ENCODE measurements at places on chromosomes 11 and 22.

- no peak for DNase-seq
These were observed 1.5 kb downstream of the TCIRG1 start for GRCh38 chr11:68040101-68040956.

DNA sequence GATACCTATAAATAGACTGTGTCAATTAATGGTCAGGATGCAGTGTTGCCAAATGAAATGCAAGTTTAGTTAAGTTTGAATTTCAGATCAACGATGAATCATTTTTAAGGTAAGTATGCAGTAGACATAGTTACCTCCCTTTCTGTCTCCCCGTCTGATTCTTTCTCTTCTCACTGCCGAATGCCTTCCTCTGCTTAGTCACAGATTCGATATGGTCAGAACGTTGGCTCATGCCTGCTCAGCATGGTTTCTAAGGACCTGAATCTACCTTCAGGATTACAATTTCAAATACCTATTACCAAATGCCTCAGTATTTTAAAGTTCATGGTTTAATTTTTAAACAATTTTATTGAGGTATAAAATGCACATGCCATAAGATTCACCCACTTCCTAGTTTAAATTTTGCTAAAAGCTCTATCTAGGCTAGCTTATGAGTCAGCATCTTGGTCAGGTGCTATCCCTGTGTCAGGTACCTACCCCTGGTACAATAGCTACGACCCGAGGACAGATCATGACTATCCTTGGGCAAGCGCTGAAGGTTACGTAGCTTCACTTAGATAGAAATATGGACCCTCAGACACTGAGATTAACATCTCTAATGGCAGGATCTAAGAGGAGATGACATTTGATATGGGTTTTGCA, 78.2 kb upstream of the SPON1 start:
- DNase-seq = no peak

- DNase-seq = no peak
These were observed 59.2 kb downstream of the BARX2 start for GRCh38 chr11:129434641-129435498.

DNA sequence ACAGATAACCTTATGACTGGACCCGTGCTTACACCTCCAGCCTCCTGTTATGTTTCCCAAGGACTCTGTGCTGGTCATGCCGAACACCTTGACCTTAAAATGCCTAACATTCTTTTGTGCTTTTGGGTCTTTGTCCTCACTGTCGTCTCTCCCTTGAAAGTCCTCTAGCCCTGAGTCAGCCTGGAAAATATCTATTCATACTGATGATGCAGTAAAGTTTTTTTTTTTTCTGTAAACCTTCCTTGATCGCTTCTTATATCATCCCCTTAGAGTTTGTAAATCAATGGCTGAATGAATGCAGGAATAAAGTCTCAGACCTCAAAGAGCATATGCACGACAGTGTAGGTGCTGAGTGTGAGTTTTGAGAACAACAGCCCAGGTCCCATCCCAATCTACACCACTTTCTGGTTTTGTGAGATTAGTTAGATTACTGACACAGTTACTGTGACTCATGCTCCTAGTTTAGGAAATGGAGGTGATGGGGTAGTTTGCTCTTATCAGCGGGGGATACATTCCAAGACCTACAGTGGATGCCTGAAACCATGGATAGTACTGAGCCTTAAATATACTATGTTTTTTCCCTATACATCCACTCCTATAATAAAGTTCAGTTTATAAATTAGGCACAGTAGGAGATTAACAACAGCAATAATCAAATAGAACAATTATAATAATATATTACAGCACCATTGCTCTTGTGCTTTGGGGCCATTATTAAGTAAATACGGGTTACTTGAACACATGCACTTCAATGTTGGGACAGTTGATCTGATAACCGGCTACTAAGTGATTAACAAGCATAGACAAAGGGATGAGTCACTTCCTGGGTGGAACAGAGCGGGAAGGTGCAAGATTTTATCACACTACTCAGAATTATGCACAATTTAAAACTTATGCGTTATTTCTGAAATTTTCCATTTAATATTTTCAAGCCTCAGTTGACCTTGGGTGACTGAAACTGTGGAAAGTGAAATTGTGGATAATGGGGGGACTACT, 8.6 kb downstream of the TCN1 start:
- DNase-seq = no peak

- DNase-seq = no peak
These were observed 4.1 kb upstream of the LYVE1 start for GRCh38 chr11:10572533-10572932.

DNA sequence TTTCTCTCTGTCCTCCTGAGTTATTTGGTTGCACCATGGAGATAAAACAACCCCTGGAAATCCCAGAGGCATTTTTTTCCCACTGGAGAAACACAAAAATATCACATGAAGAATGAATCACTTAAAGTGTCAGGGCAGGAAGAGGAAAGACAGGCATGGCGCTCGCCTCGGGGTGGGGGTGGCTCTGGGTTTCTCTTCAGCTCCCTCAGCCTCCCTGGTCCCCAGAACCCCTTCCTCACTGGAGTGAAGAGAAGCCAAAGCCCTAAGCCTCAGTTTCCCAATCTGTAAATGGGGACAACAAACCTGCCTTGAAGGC, 938 bp downstream of the SHISAL1 start:
- DNase-seq = no peak

DNA sequence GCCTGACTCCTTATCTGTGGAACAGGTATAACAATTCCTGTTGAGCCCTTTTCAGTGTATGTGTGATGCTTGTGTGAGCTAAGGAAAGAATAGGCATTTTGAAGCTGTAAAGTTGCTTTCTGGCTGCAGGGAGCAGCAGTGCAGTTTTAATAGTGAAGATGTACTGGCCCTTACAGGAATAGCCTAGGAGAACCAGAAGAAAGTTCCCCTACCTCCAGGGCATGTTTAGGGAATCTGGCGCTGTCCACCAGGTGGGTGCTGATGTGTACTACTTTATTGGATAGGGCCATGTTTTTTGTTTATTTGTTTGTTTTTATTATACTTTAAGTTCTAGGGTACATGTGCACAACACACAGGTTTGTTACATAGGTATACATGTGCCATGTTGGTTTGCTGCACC, 11.5 kb downstream of the BMAL1 start:
- DNase-seq = no peak

DNA sequence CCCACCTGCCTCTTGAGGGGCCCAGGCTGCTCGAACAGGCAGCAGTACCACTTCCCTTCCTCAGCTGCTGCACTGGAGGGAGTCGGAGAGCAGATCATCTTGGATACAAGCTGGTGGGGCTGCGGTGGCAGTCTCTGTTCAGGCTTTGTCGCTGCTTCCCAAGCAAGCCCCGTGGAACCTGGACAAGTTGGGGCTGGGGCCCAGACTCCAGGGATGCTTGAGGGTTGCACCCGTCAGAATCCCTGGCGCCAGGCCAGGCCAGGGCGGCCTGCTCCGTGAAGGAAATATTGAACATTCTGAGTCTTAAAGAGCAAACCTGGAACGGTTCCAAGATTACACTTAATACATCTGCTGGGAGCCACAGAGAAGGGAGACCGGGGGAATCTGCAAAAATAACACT, 310.1 kb upstream of the SORL1-AS1 start:
- no peak for DNase-seq

GRCh38 chr11:58866788-58867187, 22.3 kb upstream of the GLYATL2 start:
- DNase-seq = no peak

DNA sequence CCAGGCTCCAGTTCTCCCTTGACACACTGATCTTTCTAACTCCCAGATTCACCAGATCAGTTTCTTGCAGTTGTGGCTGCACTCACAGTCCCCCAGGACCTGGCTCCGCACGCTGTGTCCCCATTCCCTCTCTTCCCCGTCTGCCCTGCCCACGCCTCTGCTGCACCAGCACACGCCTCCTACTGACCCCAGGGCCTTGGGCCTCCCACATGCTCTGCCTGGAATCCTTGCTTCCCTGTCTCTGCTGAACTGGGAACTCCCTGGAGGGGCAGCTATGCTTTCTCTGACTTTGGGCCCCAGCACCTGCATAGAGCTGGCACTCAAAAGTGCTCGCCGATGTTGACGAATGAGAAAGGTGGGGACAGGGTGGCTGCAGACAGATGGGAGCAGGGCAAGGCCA, 68.9 kb downstream of the MYO7A start:
- no peak for DNase-seq

- DNase-seq = no peak
These were observed 422.4 kb downstream of the TENM4 start for GRCh38 chr11:79018371-79018849.

GRCh38 chr11:126525702-126526101, 170.2 kb downstream of the ST3GAL4 start:
- no peak for DNase-seq

GRCh38 chr11:2734181-2735052, 34.6 kb upstream of the KCNQ1OT1 start:
- no peak for DNase-seq

GRCh38 chr11:47977623-47978022, 2.7 kb upstream of the PTPRJ start:
- no peak for DNase-seq

DNA sequence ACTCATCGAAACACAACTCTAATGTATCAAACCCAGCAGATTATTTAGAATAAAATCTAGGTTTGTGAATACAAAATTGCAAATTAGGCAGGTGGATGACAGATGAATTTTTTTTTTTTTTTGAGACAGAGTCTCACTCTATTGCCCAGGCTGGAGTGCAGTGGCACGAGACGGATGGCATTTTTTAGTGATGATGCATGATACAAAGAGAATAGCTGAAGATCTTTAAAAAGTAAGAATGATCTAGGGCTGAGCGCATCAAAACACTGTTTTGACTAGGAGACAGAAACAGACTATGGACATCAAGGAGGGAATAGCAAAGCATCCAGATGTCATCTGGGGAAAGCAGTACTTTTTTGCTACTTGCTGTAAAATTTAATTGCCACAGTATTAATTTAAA, 63.8 kb downstream of the IMMP1L start:
- no peak for DNase-seq

DNA sequence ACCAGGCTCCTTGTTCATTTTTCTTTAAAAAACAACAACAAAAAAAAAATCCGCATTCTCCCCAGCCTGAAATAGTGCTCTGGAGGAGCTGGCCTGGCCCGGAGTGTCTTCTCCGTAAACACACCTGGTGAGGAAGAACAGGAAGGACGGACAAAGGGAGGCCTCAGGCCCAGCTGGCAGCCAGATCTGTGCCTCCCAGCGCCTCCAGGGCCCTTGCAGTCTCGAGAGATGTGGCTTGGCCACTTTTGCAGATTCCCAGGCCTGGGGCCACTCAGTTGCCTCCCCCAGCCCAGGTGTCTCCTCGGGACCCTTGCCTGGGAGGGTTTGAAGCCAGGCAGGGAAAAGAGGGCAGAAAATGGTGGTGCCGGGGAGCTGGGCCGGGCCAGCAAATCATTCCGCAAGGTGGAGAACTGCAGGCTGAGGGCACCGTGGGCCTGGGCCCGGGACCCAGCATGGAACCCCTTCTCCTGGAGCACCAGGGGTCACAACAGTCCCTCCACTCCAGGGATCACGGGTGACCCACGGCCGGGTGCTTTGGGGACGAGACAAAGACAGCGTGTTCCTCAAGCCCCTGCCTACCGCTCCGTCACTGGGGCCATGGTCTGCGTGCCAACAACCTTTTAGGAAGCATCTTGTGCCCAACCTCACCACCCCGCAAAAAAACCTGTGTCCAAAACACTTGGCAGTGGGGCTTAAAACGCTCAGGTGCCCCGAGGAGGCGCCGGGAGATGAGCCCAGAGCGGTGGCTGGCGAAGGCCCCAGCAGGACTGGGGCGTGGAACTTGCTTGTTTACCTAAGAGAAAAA, 67.1 kb upstream of the WNT7B start:
- no peak for DNase-seq

- DNase-seq = no peak
These were observed 11.0 kb downstream of the TANGO2 start for GRCh38 chr22:20031732-20032406.

DNA sequence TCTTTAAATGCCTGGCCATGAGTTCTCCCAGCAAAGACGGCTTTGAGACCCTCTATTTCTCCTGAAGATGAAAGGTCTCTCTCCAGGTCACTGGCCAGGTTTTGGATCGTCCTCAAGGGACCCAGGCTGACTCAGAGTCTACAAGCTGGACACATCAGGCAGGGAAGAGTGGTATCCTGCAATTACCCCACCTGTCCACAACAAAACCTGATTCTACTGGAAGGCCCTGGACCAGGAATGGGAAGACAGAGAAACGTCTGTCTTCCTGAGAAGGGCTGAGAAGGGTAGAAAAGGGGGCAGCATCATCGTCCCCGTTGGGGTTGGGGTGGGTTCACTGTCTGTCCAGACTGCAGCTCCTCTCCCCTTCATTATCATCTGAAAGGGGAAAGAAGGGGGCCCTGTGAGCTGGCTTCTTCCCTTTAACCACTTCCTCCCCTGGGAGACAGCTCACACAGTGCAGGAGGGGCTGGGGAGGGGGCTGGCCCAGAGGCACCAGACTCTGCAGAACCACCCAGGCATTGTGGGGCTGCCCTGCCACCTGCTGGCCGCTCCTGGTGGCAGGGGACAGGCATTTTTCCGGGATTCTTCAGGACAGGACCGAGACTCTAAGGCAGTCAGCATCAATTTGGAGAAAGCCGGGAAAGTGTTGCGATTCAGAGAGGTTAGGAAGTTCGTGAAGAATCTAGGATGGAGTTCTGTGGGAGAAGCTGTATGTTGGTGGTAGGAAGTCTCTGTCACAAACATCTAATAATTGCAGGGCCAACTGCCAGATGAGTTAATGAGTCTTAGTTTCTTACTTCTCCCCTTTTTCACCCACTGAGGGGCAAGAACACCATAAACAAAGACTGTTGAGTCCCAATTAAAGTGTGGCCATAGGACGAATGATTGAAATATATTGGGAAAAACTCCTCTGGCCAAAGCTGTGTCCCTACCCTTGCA, 57.6 kb downstream of the SYN3 start:
- DNase-seq = peak; percentile 0

GRCh38 chr22:35135165-35135564, 69.2 kb downstream of the ISX start:
- no peak for DNase-seq

DNA sequence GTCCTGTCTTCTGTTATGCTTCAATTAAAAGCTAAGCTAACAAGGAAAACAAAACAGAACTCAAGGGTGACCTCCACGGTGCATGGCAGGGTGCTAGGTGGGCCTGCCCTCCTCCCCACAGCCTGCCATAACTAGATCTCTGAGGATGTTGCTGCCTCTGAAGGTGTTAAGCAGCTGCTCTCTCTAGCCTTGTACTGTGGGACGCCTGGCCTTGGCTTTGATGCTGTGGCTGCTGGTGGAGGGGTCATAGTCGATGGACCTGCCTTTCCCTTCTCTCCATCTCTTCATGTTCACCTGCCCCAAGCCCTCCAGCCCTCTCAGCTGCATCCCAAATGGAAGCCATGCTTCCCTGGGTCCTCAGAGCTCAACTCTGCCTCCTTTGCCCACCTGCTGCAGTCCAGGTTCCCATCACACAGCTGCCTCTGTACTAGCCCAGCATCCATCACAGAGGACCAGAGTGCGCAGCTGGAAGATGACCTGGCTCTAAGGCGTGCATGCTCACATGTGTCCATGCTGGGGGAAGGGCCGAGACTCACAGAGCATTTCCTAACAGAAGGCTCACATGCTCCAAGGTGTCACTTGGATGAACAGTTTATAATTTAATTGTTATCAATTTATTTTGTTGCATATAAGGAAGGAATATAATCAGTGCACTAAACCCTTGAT, 180.3 kb upstream of the E2F8 start:
- DNase-seq = no peak
